PC-3 (cell line): ENCODE measurements at places on chromosomes 3 and 15. TPM values are rescaled to one million over a fixed set of nuclear protein-coding genes. Genes with fewer than 3 reads are reported as not detected.
A peak's percentile ranks its signal among the peaks of the same experiment; 100 is the strongest.

DNA sequence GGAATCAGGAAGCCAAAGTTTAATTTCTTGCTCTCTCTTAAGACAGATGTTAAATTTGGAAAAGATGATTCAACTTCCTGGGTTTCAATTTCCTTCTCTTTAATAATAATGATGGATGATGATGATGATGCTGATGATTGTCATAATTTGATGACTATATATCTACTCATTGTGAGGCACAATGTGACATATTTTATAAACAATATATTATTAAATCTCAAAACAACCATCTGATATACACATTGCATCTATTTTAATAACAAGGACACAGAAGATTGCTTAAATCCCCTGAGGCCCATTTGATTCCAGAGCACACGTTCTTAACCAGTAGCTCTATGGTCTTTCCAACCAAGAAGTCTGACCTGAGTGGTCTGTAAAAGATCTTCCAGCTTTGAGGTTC, 124.0 kb downstream of the CNTN6 start:
- DNase-seq: no peak

GRCh38 chr3:52245322-52246263, at the start of gene PPM1M:
TSS of gene PPM1M (plus strand) at chr3:52245759. CDS start at chr3:52245825, 66 bp downstream.
- peak; percentile 62 for DNase-seq

The SYNPR gene
- total RNA-seq: not detected in 2 replicates

The SERPINI2 gene
- total RNA-seq: not detected in 2 replicates
